ENCODE measurements at places on chromosomes 5 and 9.

DNA sequence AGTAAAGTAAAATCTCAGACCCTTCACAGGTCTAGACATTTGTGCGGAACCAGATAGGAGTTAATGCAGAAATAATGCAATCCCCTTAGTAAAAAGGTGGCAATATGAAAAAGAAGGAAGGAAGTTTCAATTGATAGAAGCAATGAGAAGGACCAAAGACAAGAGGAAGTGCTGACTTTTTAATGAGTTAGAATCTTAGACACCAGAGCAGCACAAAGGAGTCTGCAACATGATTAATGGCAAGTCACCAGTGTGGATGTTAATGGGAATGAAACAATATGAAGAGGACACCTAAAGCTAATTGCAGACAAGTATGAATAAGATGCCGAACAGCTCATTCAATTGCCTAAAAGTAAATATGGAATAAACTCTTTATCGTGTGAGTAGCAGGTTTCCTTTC, 50.9 kb downstream of the MEGF9 start:
- DNase-seq, result peak; percentile 63

GRCh38 chr9:15529566-15530324, 19.0 kb upstream of the PSIP1 start:
- no peak for DNase-seq

DNA sequence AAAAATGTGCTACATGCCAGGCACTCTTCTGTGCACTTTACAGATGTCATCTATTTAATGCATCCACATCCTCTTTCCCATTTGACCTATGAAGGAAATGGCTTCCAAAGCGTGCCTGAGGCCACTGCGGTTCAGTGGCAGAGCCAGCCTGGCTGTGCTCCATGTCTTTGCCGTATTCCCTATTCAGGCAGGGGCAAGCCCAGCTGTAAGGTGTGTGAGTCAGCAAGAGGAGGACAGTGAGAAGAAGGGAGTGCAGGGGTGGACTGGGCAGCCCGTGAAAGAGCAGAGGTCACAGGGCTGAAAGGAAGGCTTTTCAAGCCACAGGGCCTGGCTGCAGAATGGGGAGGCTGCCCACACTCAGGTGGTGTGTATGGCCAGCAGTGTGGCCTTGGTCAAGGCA, 91.7 kb downstream of the HRH2 start:
- no peak for DNase-seq

- DNase-seq, result no peak
Observed at GRCh38 chr9:78218890-78219289, 17.0 kb upstream of the CEP78 start.

DNA sequence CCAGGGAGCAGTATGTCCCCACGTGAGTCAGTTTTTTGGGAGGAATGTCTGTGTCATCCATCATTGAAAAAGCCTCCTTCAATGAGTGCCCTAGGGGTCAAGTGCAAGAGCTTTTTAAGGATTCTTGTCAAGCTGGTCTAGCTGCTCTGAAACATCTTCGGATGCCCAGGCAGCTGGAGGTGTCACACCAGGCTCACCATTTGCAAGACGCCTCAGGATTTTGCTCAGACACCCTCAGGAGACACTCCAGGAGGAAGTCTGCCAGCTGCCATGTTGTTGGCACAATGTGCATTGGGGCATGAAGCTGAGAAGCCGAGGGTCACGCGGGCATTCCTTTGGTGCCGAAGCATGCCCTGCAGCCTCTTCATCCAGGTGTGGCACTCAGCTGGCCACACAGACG, 111.1 kb upstream of the S1PR3 start:
- DNase-seq, result no peak

- DNase-seq, result no peak
Observed at GRCh38 chr9:123959787-123960186, 29.9 kb upstream of the DENND1A start.

GRCh38 chr5:141597814-141598213, 21.0 kb downstream of the DIAPH1 start:
- DNase-seq, result no peak

DNA sequence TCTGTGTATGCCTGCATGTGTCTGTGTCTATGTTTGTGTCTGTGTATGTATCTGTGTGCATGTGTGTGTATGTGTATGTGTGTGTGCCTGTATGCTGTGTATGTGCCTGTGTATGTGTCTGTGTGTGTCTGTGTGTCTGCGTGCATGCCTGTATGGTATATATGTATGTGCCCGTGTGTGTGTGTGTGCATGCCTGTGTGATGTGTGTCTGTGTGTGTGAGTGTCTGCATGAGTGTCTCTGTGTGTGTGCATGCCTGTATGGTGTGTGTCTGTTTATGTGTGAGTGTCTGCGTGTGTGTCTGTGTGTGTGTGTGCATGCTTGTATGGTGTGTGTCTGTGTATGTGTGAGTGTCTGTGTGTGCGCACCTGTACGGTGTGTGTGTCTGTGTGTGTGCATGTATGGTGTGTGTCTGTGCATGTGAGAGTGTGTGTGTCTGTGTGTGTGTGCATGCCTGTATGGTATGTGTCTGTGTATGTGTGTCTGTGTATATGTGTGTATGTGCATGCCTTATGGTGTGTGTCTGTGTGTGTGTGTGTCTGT, 137.1 kb upstream of the IRX2 start:
- no peak for DNase-seq

GRCh38 chr5:163760498-163760897, 255.1 kb downstream of the MAT2B start:
- DNase-seq, result no peak

DNA sequence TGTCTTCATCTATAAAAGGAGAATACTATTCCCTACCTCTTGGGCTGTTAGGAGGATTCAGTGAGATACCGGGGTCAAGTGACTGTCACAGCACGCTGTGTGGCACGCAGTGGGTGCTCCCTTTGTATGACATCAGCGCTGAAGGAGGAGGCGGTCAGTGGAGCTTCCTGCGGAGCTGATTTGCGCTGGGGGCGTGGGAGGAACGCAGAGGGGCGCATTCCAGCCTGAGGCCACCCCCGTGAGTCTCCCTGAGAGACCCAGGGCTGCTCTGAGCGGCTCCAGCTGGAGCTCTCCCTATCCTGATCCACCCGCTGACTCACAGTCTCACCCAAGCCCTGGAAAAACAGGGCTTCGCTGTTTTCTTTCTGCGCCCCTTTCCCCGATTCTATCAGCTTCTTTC, 24.3 kb upstream of the NEURL1B start:
- DNase-seq, result no peak

GRCh38 chr5:97078958-97079743, 63.3 kb downstream of the LIX1 start:
- peak; percentile 43 for DNase-seq

DNA sequence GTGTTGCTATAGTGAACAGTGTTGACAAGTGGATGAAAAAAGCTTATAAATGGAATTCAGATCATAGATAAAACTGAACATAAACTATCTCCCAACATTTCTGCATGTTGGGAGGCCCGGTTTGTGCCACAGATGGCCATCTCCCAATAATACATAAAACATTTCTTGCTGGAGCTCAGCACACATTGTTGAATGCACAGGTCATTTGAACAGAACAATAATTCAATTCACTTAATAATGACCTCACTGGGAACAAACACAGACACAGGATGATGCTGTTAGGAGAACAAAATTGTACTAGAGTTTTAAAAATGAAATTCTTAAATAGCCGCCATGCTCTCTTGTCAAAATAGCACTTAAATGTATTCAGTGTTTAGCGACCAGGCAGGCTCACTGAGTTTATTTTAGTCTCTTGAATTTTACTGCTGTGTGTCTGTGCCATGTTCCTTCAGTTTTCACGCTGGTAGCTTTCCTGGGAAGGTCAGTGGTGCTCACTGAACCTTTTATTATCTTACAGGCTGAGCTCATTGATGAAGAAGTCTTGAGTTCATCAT, 85.0 kb upstream of the SSBP2 start:
- no peak for DNase-seq

DNA sequence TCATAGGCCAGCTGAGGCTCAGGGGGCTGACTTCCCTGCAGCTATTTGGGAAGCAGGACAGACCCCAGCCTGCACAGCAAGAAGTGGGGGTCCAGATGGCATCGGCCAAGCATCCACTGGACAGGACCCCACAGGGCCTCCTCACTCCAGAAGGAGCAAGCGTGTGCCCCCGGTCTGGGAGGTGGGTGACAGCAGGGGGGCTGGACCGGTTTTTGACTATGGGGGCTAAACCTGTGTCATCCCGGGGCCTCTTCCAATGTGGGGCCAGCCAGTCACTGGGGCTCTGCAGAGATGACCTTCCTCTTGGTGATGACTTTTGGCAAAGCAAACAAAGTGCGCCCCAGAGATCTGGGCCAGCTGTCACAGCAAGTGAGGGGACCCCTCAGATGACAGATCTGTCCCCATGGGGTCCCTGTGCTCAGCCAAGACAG, 163.9 kb downstream of the OLFM1 start:
- no peak for DNase-seq

DNA sequence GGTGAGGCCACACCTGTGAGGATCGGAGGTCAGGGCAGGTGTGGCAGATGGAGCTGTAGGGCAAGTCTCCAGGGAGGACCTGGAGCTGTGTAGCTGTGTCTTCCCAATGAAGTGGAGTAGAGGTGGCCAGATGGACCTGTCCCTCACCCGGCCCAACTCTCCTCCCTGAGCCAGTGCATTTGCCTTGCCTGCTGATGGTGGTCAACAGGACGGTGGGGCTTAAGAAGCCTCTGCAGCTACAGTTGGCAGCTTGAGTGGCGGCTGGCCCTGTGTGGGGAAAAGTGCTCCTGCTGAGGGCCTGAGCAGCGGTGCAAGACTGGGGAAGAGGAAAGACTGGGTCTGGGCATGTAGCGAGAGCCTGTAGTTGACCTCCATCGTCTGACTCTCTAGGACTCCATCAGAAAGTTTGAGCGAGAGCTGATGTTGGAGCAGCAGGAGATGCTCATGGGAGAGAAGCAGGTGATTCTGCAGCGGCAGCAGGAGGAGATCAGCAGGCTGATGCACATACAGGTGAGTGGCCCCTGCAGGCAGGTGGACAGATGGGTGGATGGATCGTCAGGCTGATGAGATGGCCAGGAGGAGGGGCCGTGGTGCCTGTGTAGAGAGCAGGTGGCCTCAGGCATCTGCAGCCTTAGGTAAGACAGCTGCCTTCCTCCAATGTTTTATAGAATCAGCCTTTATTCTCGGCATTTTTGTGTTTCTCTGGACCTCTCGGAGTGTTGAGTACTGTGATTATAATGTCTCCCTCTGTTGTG, 24.9 kb downstream of the PITX1 start:
- DNase-seq, result no peak

GRCh38 chr5:169218176-169218575, 82.8 kb downstream of the SLIT3 start:
- no peak for DNase-seq

DNA sequence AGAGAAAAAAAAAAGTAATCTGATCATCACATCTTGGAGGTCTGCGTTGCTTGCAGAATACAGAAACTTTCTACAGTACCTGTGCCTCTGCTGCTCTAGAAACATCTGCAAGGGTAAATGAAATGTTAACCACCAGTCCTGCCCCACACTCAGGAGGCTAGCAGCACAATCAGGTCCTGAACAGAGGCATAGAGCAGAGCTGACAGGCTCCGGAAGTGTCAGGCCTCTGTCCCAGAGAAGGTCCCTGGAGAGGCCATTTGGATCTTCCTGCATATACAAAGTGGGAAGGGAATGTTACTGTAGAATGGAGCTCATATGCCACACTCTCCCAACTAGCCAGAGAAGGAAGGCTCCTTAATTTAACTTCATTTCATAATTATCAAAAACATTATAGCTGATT, 7.2 kb downstream of the NRG2 start:
- DNase-seq, result no peak

- DNase-seq, result no peak
Observed at GRCh38 chr5:115624994-115625393, 842 bp downstream of the TMED7 start.

- no peak for DNase-seq
Observed at GRCh38 chr9:35254984-35255857, 93.4 kb downstream of the UNC13B start.

DNA sequence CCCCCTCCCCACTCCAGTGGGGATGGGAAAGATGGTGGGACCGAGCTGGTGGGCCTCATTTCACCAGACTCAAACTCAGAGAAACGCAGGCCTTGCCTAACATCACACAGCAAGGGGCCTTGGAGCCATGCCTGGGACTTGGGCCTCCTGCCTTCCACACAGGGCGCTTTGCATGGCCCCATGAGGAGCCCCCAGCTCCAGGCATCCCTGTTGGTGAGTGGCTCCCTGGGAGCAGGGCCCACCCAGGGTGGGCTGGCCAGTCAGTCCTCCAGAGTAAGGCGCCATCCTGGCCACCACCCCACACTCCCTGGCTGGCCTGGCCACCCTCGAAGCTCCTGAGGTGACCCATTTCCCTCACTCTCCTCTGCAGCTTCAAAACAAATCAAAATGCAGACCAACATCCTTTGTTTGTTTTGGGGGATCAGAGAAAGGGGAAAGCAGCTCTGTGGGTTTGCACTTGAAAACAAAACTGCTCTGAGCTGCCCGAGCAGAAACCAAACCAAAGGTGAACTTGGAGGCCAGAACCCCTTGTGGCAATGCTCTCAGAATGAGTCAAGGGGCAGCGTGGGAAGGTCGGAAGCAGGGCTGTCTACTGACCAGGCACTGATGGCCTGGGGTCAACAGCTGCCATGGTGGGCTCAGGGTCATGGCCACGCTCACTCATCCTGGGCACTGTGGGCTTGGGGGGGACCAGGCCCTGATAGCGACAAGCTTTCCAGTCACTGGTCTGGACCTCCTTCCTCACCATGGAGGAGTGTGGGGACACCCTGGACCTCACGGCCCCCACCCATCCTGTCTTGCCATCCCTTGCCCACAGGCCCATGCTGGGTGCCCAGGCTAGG, 37.0 kb upstream of the VDAC1 start:
- DNase-seq, result no peak

GRCh38 chr5:91477408-91477807, 94.3 kb upstream of the ARRDC3 start:
- DNase-seq, result no peak

- no peak for DNase-seq
Observed at GRCh38 chr9:6407778-6408177, 5.2 kb upstream of the UHRF2 start.

- DNase-seq, result no peak
Observed at GRCh38 chr9:135746565-135746964, 44.6 kb downstream of the KCNT1 start.
